Hepatocyte (in vitro differentiated cells): ENCODE measurements at places on chromosomes 7 and 10. TPM values are rescaled to one million over a fixed set of nuclear protein-coding genes. Genes with fewer than 3 reads are reported as not detected.

The RELN gene
- 16.3 and 22.0 TPM in 2 replicates for total RNA-seq

The NPY gene
- total RNA-seq, result 6.3 and 9.4 TPM in 2 replicates

The SLC18A3 gene
- total RNA-seq, result 1.1 and 1.4 TPM in 2 replicates

The ITPRID1 gene
- total RNA-seq, result 0.36 TPM in 1 of 2 replicates, not detected in the other

The ATP6V0A4 gene
- total RNA-seq, result 0.84 and 1.1 TPM in 2 replicates

The DYDC2 gene
- 0.56 and 0.80 TPM in 2 replicates for total RNA-seq

The LIPM gene
- total RNA-seq, result not detected in 2 replicates

The PAXIP1 gene
- total RNA-seq, result 12.2 and 13.7 TPM in 2 replicates

The HOXA5 gene
- total RNA-seq, result 0.08 and 0.70 TPM in 2 replicates

The PYROXD2 gene
- 3.5 and 9.7 TPM in 2 replicates for total RNA-seq

The AKR1C8 gene
- not detected in 2 replicates for total RNA-seq

The GJD4 gene
- 0.17 TPM in 1 of 2 replicates, not detected in the other for total RNA-seq

The PIK3AP1 gene
- 6.5 and 8.4 TPM in 2 replicates for total RNA-seq

The TMEM236 gene
- 0.80 and 1.4 TPM in 2 replicates for total RNA-seq

The ASB4 gene
- 0.03 and 0.08 TPM in 2 replicates for total RNA-seq

The TAS2R5 gene
- 4.4 and 5.1 TPM in 2 replicates for total RNA-seq

The FKBP6 gene
- 0.12 TPM in 1 of 2 replicates, not detected in the other for total RNA-seq

The PCLO gene
- total RNA-seq, result 4.2 and 8.1 TPM in 2 replicates

The RBP4 gene
- total RNA-seq, result 494 and 527 TPM in 2 replicates

The CACNB2 gene
- total RNA-seq, result 4.6 and 10.2 TPM in 2 replicates

The ACHE gene
- total RNA-seq, result 3.2 and 4.6 TPM in 2 replicates

The EMX2 gene
- total RNA-seq, result 0.12 TPM in 1 of 2 replicates, not detected in the other

The INHBA gene
- 8.2 and 10.8 TPM in 2 replicates for total RNA-seq

The AGBL3 gene
- total RNA-seq, result 4.4 and 6.4 TPM in 2 replicates
